Dorsolateral prefrontal cortex (tissue), 122 donors: ENCODE measurements at places on chromosomes 4 and X.

GRCh38 chr4:106851726-106852125 is 184.4 kb downstream of the DKK2 start:
- no peak for DNase-seq

- DNase-seq: no peak
Observed at GRCh38 chr4:109730619-109731545, 1.0 kb upstream of the PLA2G12A start.

- DNase-seq: no peak
Observed at GRCh38 chr4:150216726-150217125, 138.5 kb downstream of the DCLK2 start.

- DNase-seq: no peak
Observed at GRCh38 chr4:11014199-11014598, 329.6 kb upstream of the CLNK start.

DNA sequence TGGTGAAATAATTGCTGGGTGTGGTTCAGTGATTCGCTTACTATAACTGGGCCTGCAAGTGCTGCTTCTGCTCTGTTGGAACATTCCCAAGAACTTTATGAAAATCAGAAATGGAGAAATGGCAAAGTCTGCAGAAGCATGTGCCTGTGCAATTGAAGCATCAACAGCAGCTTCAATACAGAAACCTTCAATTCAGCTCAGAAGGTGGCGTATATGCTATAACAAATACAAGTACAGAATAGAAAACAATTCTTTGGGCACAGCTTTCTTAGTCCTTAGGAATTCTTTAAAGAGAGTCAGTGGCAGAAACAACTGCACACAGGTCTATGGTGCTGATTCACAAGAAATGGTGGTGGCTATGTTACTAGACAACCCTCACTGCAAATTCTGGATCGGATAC is 18.0 kb upstream of the PDHA2 start:
- no peak for DNase-seq

- no peak for DNase-seq
Observed at GRCh38 chr4:175412161-175412560, 399.9 kb downstream of the GPM6A start.

DNA sequence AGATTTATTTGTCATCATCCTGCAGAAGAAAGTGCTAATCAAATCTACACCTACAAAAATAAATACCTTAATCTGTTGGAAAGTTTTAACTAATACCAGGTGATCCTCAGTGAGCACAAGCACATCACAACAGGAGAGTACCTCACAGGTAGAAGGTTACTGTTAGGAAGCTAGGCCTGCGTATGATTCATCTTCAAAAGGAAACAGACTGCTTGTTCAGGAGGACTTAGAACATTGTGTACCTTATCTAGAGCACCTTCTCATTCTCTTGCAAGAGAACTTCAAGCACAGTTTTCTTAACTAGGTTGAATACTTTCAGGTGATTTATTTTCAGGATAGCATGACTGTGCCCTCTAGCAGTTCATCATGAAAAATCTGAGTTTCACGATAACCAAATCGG is 54.2 kb downstream of the MND1 start:
- no peak for DNase-seq

- DNase-seq: no peak
Observed at GRCh38 chr4:180398564-180398963, 1844.6 kb upstream of the TENM3 start.

- no peak for DNase-seq
Observed at GRCh38 chr4:105196523-105197145, 50.0 kb downstream of the TET2 start.

- no peak for DNase-seq
Observed at GRCh38 chr4:138087066-138087719, 155.0 kb downstream of the SLC7A11 start.

- DNase-seq: no peak
Observed at GRCh38 chr4:108116423-108117168, 52.1 kb downstream of the LEF1 start.

DNA sequence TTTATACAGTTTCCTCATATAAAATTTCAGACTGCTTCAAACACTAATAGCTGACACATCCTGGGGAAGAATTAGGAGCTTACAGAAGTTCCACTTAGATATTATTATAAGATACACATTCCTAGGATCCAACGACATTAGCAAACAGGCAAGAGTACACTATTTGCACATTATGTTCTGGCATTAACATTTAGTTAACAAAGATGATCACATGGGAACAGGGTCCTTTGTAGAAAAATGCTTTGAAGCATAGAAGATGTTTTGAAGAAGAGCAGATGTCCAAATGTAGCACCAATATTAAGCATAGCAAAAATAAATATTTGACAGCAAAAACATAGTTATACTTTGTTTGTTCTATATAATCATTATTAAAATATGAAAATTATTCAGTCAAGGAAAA is 52.1 kb downstream of the BTC start:
- DNase-seq: no peak

DNA sequence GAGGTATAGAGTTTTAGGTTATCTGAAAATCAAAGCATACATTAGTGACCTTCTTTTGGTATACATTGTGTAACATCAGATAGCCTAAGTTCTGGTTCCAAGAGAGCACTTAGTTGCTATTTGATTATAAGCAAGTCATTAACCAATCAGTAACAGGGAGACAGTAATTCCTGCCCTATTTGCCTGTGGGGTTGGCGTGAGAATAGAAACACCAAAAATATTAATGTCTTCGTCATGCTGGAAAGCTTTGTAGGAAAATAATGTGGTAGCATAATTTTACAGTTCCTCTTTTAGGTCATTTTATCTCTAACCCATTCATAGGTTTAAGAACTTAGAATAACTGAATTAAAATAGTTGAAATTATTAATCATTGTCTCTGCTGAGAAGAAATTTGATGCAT is 37.8 kb downstream of the NPNT start:
- DNase-seq: no peak

- no peak for DNase-seq
Observed at GRCh38 chrX:45186643-45187026, 14.0 kb downstream of the DIPK2B start.

DNA sequence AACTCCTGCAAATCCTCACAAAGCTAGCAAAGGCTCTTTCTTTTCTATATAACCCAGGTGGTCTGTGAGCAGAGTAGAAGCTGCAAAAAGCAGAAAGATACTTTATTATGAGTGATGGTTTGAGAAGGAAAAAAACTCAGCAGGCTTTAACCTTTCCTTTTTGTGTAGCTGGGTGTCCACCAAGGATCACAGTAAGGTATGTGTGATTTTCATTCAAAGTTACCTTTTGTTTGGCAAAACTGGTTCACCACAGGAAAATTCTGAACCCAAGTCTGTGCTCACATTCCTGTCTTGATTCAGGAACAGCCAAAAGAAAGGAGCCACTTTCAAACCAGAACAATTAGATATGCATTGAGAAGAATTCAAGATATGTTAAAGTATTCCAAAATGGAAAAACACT is 35.7 kb downstream of the FRAS1 start:
- no peak for DNase-seq

DNA sequence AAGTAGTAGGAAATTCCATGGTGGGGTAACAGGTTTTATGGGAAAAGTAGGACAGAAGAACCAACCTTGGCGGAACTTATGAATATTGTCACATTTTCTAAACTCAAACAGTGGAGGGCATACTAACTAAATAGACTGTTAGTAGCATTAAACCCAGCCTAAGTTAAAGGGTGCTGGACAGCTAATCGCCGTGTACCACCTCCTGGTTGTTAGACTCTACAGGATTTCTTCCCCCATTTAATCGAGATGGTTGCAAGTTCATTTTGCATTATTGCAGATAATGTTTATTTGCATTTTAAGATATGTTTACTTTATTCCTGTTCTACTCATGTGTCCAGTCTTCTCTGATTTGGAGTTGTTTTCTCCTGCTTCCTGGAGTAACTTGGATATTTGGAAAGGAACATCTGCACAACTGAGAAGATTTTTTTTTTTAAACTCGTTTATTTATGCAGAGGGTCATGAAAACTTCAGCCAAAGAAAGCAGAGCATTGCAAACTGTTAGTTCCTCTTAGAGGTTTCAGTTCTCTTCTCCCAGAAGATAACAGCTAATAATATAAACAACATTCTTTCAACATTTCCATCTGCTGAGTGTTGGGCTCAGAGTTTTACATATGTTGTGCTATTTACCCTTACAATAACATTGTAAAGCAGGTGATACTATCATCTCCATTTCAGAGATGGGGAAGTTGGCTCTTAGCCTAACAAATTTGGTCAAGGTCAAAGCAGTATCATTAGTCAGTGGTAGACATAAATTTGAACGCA is 51.5 kb upstream of the TBC1D9 start:
- no peak for DNase-seq

GRCh38 chr4:119040694-119041185 is 94.9 kb upstream of the MYOZ2 start:
- no peak for DNase-seq

DNA sequence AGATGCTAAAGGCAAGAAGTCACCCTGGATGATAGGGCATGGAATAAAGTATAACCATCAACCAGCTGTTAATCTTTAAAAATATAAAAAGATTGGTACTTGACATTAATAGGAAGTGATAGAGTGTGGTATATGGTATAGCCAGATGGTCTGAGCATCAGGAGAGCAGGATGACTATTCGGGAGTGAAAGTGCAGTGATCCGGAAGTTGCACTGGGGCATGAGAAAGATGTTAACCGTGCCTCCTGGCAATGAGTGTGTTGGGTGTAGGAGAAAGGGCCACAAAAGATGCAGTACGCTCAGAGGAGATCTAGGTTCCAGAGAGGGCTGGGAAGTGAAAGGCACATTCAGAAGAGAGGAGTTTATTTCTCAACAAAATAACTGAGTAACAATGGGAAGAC is 65.0 kb downstream of the TSPAN7 start:
- DNase-seq: no peak

GRCh38 chr4:24143741-24144140 is 253.9 kb upstream of the PPARGC1A start:
- DNase-seq: peak; percentile 11

- DNase-seq: no peak
Observed at GRCh38 chrX:100263650-100264049, 146.4 kb downstream of the PCDH19 start.

- DNase-seq: no peak
Observed at GRCh38 chr4:30642567-30642966, 77.6 kb upstream of the PCDH7 start.

DNA sequence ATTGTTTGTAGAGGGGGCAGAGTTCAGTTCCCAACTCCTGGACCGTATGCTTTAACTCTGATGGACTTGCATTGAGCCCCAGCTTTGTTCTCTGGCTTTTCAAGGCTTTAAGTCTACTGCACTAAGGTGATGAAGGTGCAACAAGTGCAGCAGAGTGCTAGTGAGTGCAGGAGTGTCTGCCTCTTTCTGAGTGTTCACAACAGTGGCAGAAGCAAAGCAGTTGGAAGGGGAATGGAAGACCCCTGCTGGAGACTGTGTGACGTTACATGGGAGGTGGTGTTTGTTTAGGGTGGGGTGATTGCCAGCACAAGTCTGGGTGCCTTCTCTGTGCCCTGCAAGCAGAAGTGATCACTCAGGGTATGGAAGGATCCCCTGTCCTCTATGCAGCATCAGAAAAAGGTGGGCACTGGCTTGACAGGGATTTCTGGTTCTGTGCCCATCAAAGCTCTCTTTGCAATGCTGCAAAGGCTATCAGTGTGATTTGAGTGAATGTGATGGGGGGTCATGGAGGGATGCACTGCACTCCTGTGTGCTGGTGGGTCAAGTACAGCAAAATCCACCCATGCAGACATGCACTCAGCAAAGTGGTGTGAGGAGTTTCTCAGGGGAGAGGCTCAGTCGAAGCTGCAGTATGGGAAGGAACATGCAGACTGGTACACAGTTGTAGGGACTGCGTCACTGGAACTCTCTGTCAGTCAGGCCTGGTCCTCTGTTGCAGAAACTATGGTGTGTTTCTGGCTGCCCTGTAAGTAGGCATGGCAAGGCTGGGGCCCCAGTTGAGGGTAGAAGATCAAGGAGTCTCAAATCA is 70.9 kb upstream of the UGT2B7 start:
- DNase-seq: no peak

DNA sequence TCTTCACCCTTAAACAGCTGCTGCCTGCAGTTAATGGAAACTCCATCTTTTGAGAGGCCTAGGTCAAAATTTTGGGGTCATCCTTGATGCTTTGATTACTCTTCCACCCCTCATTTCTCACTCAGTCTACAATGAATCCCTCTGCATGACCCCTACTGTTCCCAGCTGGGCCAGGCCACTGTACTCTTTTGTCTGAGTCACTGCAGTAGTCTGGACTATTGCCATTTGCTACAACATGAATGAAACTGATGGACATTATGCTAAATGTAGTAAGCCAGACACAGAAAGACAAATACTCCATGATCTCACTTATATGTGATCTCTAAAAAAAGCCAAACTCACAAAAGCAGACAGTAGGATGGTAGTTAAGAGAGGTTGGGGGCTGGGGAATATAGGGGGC is 28.3 kb downstream of the STK32B start:
- no peak for DNase-seq

- DNase-seq: no peak
Observed at GRCh38 chrX:45196701-45197100, 4.0 kb downstream of the DIPK2B start.

DNA sequence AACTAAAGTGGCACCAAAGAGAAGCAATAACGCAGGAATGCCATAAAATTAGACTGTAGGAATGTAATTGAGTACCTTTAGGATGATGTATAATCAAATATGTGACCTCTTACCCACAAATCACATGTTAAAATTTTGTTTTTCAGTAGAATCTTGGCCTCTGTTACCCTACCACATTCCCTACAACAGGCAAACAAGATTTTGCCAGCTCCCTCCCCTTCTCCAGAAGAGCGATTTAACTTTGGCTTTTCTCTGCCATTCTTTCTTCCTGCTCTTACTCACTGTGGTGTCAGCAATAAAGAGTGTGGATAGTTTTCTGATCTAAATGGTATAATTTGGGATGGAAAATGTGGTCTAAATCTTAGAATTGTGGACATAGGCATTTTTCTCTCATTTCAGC is 57.2 kb downstream of the TRIM2 start:
- no peak for DNase-seq

GRCh38 chrX:40154853-40155588 is 57.3 kb upstream of the BCOR start:
- no peak for DNase-seq

- no peak for DNase-seq
Observed at GRCh38 chr4:149973181-149973580, 105.1 kb upstream of the DCLK2 start.

DNA sequence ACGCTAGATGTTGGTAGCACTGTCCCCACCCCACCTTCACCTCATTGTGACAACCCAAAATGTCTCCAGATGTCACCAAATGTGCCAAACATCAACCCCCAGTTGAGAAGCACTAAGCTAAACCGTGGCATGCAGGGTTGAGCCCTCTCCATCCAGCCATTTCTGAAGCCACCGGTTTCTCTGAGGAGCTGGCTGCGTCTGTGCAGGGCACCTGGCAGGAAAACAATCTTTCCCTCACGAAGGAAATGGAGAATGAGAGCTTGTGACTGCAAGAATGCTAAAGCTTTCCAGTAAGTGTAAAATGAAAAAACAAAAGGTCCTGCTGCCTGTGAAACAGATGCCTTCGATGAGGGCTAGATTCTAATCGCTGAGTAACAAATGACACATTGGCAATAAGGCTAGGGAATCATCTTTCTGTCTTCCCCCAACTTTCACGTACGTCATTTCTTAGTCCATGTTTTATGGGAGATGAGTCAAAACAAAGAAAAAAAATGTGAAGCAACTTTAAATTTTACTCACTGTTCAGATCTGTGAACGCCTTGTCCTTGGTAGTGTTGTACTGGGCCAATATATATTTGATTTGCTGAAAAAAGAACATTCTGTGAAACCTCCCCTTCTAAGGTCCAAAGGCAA is 59.9 kb downstream of the PROM1 start:
- DNase-seq: no peak
